Stimulated activated CD4-positive, alpha-beta T cell treated with anti-CD3 and anti-CD28 coated beads, Interleukin-1b, Interleukin-23, amount 100 ng/mL, for 48 hours (primary cell): ENCODE measurements at places on chromosomes 1 and 21.

GRCh38 chr1:6001992-6002576 is 9.9 kb upstream of the NPHP4 start:
- DNase-seq, result no peak

DNA sequence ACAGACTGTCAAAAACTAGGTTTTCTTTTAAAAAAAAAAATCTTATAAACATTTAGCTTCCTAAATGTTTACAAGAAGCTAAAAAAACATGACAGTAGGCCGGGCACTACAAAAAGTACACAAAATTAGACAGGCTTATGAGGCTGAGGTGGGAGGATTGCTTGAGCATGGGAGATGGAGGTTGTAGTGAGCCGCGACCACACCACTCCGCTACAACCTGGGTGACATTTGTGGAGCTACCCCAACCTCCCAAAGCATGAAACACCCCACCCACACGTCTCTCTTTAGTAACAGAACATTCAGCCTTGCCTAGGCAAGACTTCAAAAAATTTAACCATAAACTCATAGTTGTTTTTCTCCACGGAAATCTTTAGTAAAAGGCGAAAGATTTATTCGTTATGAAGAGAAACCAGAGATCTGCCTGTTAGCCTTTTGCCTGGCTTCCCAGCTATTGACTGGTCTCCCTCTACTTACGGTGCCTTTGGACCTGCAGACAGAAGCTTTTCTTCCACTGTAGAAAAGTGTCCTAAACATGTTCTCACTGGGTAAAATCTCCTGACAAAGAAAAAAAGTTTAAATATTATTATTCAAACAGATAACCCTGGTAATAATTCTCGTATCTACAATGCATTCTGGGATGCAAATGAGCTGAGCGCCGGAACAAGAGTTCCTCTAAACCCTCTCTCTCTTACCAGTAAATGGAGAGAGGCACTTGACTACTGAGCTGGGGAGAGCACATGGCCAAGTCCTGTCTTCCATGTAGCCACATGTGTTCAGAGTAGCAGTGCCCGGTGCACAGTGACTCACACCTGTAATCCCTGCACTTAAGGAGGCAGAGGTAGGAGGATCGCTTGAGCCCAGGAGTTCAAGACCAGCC is 9.2 kb downstream of the RNU5D-1 start:
- DNase-seq, result peak; percentile 92

- DNase-seq, result no peak
These were observed 11.2 kb upstream of the CACYBP start for GRCh38 chr1:174988539-174988938.

DNA sequence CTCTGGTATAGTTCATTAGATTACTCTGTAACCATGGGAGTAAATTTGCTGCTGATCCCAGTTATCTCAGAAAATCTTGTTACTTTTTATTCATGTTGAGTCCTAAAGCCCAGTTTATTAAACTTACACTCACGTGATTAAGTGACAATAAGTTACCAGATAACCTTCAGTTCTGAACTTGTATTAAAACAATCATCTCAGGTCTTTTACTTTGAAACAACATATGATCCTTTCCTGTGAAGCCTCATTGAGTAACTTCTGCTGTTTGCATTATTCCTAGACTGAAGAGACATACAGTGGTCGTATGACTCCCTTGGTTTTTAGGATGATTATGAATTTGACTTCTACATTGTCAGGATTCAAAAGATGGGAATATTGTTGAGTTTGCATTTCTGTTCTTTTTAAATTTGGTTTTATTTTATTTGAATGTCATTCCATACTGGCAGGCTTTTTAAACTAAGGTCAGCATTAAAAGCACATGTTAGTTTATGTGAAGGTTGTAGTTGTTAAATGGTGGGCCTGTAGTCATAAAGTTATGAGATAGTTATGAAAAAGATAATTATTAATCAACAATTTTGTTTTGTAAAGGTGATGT is 117.9 kb downstream of the CD247 start:
- no peak for DNase-seq

- DNase-seq, result no peak
These were observed 213.9 kb downstream of the TOMM20 start for GRCh38 chr1:234914606-234915290.

DNA sequence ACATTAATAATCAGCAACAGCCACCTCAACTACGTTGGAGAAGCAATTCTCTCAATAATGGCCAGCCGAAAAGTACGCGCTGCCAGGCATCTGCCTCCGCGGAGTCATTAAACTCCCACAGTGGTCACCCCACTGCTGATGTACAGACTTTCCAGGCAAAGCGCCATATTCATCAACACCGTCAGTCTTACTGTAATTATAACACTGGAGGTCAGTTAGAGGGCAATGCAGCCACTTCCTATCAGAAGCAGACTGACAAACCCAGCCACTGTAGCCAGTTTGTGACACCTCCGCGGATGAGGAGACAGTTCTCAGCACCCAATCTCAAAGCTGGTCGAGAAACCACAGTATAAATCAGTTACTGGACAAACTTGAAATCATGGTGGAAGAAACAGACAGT is 93.9 kb downstream of the KIF1B start:
- DNase-seq, result no peak

DNA sequence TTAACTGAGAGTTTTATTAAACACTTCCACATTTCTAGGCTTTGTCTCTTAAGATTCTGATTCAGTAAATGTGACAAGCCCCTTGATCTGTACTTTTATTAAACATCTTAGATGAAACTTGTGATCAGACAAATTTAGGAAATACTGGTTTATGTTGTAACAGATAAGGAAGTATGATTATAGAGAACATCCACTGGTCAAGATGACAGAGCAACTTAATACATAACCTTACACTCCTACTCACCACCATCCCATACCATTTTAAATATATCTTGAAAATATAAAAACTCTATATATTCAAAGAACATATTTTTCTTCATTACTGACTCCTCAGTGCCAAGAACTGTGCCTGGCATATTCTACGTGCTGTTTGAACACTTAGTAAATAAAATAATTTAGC is 217.5 kb downstream of the LRRC40 start:
- DNase-seq, result no peak

DNA sequence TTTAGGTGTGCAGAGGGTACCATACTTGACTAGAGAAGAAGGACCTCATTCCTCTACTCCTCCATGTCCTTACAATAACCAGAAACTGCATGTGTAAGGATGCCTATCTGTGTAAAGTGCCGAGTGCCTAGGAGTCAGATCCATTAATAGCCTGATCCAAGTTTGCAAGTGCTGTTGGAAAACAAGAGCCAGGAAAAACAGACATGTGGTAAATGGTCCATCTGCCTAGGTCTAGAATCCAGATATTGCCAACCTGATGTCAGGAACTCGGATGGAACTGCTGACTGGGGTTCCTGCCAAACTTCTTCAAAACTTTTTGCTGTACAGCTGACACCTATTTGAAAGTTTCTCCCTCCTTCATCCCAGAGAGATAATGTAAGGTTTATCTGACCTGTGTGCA is 239.4 kb upstream of the CAMK1G start:
- DNase-seq, result no peak

- DNase-seq, result no peak
These were observed 251.3 kb downstream of the SDCCAG8 start for GRCh38 chr1:243507001-243507671.

DNA sequence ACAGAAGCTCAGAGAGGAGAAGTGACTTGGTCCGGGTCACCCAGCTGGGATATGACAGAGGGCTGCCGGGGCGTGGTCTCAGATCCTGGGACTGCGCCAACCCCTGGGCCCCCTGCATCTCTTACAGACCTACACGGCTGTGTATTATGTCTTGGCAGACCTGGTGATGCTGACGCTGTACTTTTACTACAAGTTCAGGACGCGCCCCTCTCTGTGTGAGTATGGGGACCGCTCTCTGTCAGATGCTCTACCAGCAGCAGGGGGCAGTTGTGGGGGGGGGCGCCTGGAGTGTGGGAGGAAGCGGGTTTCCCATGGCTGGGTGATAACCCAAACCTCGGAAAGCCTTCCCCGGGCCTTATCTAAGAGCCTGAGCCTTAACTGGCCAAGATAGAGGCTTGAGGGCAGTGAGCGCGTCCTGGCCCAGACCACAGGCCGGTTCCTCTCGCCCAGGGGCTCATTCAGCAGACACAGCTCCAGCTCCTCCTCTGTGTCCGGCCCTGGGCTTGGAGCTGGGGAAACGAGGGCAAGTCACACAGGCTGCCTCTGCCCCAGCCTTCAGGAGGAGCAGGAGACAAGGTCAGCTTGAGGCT is 13.3 kb downstream of the SLC66A1 start:
- no peak for DNase-seq

- DNase-seq, result no peak
These were observed 128.1 kb upstream of the VAMP3 start for GRCh38 chr1:7642781-7643529.
